ENCODE measurements at places on chromosomes 6 and 20.

DNA sequence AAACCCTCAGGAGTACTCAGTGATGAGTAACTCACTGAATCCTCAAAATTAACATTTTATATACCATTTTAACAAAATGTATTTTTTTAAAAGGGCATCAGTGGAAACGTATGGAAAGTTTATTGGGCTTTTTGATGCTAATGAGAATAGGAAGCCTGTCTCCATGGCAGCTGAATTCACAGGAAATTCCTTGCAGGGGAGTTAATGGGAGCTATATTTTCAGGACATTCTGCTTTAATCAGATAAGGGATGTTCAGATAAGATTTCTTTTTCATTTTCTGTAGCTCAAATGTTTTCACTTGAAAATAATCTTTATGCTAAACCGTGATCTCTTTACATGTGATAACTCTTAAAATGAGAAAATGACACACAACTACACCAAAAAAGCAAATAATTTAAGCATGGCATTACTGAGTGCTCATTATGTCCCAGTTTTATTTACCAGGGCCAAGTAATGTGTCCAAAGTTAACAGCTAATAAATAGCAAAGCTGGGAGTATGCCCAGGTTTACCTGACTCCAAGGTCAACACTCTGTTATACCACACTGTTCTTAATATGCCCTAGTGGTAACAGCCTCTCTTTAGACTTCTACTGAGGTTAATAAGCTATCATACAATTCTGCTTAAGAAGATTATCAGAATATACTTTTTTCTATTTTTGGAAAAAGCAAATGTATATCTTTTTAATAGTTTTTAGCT is 348.1 kb downstream of the GRIK2 start:
- no peak for DNase-seq

DNA sequence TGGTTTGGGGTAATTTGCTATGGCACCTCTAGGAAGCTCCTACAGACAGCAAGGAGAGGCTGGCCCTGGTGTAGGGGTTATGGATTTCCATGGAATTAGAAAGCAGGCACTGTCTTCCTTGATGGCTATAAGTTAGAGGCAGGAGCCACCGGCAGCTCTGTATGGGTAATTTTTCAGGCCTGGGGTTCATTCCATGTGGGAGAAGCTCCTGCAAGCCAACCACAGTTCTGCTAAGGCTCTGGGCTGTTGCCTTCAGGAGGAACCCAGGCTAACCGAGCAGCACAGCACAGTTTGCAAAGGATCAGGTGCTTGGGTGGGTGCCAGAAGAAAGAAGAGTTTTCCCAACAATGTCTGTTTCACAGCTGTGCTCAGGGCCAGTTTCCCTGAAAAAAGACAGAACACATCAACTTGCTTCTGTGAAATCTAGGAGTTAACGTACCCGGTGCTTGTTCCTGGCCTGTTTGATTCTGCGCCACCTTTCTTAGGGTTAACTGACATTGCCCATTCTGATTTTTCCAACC is 162.8 kb upstream of the MYLIP start:
- DNase-seq: no peak

DNA sequence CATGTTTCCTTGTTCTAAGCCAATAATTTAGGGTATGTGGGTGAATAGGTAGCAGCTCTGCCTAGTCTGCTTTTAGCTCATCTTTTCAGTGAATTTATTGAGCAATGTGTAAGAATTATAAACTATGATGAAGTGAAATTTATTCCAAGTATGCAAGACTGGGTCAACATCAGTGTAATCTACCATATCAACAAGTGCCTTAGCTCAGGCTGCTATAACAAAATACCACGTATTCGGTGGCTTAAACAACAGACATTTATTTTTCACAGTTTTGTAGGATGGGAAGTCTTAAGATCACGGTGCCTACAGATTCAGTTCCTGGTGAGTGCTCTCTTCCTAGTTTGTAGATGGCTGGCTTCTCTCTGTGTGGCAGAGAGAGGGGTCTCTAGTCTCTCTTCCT is 54.0 kb downstream of the LYRM2 start:
- DNase-seq: no peak

DNA sequence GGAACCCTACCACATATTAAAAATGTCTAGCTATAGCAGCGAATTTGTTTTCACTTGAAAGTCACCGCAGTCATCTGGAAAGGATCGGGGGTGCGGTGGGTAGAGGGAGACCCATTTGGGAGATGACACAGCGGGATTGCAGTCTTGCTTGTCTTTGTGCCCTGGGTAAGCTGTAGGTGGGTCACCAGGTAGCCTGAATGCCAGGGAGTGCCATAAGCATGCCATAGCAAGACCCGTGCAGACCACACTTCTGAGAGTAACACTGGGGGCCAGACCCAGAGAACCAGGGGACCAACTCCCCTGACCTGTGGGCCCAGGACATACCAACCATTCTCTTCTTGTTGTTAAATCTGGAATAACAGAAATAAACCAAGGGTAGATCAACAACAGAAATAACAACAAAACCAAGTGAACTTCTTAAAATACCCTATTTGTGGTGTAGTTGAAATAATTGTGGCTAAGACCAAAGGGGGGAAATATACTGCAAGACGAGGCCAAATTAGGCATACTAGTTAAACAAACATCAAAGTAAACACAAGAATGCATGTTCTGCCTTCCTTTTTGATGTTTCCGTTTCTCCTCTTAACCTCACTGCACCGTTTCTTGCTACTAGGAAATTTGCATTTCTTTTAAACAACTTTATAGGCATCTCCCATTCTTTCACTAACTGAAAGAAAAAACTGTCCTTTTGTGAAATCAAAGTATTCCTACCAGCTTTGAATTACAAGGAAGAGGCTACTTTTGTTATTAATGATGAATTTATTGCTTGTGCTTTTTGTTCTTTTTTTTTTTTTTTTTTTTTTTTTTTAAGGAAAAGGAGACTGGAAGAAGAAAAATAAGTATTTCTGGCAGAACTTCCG is 128.2 kb downstream of the SASH1 start:
- DNase-seq: no peak

DNA sequence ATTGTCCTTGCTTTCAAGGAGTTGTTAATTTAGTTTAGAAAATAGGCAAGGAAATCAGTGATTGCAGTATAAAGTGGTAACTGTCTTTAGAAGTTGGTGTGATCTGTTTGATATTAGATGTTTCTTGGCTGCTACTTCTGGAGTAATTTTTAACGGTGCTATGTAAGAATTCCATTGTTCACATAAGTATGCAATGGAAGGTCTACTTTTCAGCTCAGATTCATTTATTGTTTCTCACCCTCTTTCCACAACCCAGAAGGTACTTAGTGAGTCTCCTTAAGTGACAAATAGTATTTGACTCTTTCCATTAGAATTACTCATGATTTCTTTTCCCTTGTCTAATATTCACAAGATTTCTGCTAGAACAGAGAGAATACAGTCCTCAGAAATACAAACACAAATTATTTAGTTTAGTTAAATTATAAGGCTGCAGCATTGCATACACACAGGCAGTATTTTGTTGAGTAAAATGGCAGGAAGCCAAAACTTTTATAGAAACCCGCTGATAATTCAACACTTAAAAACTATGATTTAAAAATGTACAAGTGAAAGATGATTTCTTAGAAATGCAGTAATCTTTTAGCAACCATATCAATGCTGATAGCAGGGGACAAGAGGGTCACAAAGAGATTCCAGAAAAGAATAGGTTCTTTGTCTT is 554.3 kb downstream of the CD109 start:
- no peak for DNase-seq

GRCh38 chr20:47667531-47668312 is 117.6 kb downstream of the SULF2 start:
- DNase-seq: no peak

DNA sequence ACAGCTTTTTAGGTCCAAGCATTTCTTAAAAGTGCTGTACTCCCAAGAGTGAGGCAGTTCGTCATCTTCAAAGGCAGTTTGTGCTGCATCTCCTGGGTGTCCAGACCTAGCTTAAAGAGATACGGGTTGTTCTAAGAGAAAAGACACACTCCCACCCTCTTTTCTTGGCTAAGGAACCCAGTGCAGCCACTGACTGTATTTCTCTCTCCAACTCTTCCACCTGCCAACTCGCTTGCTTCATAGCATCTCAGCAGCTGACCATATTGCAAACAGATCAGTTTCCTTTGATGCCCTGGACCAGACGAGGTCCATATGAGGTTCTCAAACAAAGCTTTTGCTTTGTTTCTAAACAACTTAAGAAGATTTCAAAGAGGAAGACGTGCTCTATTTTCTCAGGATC is 101.1 kb downstream of the ISM1 start:
- DNase-seq: no peak

DNA sequence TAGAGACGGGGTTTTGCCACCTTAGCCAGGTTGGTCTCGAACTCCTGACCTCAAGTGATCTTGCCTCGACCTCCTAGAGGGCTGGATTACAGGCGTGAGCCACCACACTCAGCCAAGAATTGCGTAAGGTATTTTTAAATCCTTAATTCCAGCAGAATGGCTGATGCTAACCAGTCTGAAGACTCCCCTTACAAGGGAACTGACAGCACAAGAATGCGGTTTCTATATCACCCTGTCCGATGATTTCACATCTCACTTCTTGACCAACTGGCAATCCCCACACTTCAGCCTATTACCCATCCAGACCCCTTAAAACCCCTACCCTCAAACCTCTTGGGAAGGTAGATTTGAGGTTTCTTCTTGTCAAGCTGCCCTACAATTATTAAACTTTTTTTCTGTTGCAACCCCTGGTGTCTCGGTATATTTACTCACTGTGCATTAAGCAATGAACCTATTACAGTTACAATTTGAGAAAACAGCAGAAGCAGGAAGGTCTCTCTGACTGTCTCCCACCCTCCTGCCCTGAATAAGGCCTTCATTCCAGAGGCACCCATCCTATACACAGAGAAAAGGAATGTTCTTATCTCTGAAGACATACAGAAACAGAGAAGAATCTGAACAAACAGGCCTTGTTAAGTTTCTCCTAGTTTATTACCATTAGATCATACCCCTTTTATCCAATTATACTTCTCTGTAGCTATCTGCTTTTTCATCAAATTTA is 164.9 kb downstream of the ARHGAP18 start:
- no peak for DNase-seq

GRCh38 chr6:27076116-27076515 is 171.4 kb upstream of the PRSS16 start:
- DNase-seq: no peak

DNA sequence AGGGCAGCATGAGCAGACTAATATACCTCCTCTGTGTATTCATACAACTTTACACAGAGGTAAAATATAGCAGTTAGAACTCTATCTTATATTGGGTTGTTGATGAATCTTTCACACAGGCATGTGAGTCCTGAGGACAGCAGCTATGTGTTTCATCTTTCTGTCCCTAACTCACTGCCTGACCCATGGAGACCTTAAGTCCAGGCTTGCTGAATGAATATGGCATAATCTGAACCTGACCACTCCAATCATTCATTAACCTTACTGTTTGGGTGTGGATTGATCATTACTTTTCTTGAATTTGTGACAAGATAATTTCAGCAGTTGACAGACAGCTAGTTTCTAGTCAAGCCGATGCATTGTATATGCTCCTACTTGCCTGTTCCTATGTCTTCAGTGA is 27.3 kb upstream of the TSPYL1 start:
- no peak for DNase-seq

- DNase-seq: no peak
Observed at GRCh38 chr6:161268531-161269210, 5.2 kb downstream of the AGPAT4 start.

GRCh38 chr20:33070111-33071053 is 9.1 kb upstream of the BPIFB4 start:
- DNase-seq: no peak

DNA sequence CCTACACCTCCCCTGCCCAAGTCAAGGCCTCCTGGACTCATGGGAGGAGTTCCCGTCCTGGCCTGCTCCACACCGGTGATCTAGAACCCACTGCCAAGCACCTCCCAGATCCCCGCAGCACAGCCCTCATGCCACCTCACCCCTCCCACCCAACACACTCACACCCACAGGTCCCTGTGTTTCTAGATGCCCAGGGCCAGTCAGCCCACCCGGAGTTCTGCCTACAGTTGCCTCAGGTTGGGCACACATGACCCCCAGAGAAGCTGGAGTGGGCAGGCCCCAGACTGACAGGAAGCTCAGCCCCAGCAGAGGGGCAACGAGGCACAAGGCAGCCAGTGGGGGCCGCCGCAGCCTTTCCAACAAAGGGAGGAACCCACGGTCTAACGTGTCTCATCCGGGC is 29.6 kb downstream of the RRBP1 start:
- no peak for DNase-seq

DNA sequence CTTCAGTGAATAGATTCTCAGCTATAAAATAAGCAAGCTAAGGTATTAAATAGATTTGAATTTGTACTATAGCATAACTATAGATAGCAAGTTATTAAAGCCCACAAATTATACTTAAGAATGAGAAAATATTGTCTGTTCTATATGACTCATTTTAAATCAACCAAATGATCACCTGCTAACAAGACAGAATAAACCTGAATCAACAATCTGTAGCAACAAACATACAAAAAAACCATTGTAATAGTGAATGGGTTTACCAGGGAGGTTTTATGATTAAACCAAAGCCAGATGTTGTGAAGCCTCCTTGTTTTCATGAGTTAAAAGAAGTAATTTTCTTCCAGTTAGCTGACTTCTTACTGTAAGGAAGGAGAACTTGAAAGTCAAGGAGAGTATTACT is 71.9 kb upstream of the HTR1B start:
- no peak for DNase-seq

GRCh38 chr6:24666097-24666640 is 530 bp downstream of the TDP2 start:
- DNase-seq: no peak

GRCh38 chr20:50163570-50164317 is 10.2 kb upstream of the PEDS1 start:
- no peak for DNase-seq

DNA sequence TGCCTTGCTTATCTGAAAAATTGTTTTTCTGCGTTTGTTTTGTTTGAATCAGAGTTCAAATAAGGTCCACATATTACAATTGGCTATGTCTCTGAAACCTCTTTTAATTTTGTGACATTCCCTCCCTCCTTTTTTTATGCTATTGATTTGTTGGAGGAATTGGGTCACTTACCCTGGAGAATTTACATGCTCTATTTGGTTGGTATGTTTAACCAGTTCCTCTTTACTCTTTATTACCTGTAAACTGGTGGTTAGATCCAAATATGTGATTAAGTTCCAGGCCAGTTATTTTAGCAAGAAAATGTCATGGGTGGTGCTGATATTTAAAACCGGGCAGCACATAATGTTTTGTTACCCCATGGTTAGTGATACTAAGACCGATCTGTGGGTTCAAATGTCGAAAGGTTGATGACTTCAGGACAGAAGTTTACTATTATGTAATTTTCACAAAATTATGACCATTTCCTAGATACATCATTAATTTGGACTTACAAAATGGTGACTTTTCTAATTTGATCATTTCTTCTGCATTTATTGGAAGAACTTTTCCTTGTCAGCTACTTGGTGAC is 77.3 kb downstream of the KIZ start:
- no peak for DNase-seq
